ENCODE measurements at places on chromosomes 5 and 9.

GRCh38 chr9:109437286-109437685, 60.8 kb downstream of the PTPN3 start:
- no peak for DNase-seq

DNA sequence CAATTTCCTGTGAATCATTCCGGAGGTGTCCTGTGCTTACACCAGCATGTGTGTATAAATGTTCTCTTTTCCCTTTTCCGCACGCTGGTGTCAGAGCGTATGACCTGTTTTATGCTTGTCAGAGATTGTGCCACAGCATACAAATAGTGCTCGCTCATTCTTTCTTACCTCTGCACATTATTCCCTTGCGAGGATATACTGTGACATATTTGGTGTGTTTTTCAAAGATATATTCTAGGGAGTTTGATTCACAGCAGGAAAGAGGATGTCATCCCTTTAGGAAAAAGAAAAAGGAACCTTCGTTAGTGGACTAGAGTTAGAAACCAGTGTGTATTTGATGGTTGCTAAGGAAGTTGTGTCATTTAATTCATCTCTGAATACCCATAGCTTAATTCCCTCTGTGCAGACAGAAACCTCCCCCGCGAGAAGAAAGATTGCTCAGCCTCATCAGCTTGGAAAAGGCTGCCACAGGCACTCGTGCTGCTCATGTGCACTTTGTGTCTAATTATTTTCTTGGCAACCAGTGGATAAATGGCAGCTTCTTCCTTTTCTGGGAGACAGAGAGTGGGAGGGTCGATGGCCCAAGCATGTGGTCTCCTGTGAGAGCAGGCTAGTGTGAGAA, 14.7 kb upstream of the CCIN start:
- DNase-seq, result no peak

- no peak for DNase-seq
Measured at GRCh38 chr5:115453391-115454095, 91.0 kb downstream of the FEM1C start.

DNA sequence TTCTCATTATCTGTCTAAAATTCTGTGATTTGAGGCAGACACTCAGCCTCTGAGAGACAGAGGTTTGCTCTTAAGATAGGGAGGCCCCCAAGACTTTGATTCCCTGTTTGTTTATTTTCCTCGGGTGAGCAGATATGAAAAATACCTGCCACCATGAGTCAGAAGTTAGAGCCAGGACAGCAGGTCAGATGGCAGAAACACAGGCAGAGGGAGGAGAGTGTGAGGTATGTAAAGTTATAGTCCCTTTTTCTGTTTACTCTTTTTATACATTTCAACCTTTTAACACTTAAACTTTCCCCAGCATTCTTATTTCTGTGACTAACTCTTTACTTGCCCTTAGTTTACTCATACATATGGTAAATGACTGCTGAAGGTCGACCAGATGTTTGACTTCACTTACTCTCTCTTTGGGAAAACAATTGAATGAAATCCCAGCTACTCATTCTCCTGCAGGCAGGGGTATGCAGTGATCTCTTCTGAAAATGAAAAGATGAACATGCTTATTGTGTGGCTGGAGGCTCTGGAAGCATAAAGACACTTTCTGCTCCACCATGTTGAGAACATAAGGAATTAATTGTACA, 383.8 kb downstream of the NTRK2 start:
- no peak for DNase-seq

DNA sequence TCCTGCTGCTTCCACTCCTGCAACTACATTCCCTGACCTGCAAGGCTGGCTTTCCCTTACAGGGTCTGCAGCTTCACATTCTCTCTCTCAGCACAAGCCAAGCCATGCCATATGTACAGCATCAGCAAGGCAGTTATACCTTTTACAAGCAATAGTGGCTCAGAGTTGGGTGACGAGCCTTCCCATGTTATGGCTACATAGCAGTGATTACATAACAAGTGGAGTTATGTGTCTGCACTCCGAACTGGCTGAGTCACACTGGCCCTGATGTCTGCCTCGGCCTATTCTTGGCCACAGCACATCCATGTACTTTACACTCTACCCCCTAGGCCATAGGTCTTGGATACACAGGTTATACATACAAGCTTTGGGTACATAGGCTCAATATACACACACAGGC, 52.0 kb upstream of the SNCAIP start:
- no peak for DNase-seq

DNA sequence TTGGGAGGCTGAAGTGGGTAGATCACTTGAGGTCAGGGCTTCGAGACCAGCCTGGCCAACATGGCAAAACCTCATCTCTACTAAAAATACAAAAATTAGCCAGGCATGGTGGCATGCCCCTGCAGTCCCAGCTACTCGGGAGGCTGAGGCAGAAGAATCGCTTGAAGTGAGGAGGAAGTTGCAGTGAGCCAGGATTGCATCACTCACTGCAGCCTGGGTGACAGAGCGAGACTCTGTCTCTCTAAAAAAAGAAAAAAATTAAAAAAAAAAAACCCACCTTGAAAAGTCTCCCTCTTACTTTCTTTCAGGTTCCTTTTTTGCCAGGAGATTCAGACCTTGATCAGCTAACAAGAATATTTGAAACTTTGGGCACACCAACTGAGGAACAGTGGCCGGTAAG, 34.2 kb downstream of the CDK7 start:
- DNase-seq, result no peak

- DNase-seq, result no peak
Measured at GRCh38 chr5:92769978-92770377, 811.0 kb downstream of the NR2F1-AS1 start.

GRCh38 chr9:100083448-100084127, 15.2 kb downstream of the ERP44 start:
- no peak for DNase-seq

DNA sequence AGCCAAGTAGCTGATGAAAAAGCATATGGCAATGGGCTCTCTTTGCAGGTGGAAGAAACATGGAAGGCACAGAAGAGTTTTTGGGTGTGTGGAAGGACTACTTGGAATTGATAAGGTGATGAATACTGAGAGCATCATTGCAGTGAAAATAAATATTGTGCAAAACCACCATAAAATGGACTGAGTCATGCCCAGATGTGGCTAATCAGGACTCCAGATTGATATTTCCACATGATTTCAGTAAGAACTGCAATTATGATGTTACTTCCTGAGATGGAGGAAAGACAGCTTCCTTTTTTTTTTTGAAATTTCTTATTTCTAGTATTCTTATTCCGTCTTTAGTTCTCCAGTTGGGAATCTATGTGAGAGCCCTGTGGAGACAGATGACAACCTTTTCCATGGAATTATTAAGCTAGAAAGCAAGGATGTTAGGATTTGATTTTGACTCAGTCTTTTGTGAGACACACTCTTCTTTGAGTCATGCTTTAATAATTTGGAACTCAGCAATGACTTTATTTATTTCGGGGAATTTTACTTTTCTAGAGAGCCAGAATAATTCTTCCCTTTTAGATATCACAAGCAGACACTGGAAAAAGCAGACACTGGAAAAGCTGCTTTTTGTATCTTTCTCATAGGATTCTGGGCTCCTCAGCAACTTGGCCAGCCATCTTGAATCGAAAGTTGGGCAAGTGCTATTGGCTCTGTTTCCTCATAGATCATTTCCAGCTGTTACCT, 94.2 kb upstream of the VCAN start:
- DNase-seq, result no peak

GRCh38 chr5:174642816-174643405, 81.5 kb upstream of the MSX2 start:
- no peak for DNase-seq

DNA sequence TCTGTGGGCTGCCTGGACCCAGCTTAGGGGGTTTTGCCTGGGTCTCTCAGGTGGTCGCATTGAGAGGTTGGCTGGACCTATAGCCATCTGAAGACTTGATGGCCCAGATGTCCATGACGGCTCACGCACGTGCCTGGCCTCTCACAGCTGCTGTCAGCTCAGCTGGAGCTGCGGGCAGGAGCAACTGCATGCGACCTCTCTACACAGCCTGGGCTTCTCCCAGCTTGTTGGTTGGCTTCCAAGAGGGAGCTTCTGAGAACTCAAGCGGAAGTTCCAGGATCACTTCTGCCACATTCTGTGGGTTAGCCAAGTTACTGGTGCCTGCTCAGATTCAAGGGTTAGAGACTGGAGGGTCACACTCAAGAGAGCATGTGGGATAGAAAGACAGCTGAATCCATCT, 99.2 kb downstream of the DAPK1 start:
- DNase-seq, result no peak

- DNase-seq, result no peak
Measured at GRCh38 chr5:178240341-178240741, 7.7 kb upstream of the PHYKPL start.

DNA sequence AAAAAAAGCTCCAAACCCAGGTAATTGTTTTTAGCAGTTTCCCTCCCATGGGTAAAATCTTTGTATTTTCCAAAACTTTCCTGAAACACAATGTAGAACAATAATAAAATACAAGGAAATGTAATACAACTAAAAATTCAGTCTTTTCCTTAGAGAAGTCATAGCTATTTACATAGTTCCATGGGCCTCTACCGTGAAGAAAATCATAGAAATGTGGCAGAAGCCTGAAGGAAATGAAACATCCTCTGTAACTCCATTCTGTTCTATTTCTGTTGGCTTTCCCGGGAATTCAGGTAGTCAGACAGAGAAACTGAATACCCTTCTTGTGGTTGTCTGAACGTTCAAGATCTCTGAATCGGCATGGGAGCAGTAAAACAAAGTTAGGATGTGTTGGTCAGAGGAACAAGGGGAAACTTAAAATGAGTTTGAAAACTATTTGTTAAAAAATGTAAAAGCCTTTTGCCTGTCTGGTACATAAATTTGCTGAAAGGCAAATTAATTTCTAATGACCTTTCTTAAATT, 202.4 kb upstream of the ZNF608 start:
- DNase-seq, result no peak

DNA sequence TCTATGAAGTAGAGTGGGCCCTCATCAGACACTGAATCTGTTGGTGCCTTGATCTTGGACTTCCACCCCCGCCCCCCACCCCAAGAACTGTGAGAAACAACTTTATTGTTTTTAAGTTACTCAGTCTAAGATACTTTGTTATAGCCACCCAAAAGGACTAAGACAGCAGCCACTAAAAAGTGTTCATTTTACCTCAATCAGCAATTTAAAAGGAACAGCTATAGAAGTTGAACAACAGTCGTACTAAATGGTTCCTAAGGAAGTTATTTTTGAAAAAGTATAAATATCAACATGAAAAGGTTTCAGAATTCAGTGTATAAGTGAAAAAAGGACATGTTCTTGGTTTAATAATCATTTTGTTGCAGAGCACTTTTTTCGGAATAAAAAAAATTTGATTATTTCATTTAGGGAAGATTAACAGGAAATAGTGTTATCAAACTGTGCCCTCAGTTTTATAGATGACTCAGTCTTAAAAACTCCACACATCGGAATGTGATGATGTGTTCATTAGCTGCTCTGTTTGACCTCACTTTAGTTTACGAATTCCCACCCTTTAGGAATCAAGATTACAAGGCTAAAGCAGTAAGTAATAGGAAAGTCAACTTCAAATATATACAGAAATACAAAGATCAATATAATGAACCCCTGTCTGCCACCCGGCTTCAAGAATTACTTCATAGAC, 71.2 kb downstream of the MTAP start:
- DNase-seq, result no peak

DNA sequence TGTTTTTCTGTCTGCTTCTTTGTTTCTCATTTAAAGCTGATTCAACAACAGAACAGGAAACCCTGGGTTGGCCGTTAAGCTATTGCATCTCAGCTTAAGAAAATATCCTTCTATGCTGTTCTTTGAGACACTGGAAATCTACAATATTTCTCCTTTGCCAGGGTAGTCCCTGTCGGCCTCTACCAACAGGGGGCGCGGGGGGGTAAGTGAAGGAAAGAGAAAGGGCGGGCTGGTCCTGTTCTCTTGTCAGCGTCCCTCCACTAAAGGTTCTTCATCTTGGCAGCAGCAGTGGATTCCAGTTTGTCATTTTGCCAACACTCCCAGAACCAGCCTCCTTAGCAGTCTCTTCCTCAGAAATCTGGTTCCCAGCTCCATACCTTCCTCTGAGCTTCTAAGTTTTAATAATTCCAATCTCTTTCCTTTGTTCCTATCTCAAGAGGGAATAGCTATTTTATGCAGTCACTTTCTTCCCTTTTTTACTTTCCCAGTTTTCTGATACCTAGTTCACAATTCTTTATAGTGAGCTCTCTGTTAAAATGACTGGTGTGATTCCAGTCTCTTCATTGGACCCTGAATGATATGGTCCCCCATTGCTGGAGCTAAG, 222.3 kb downstream of the GLIS3 start:
- peak; percentile 37 for DNase-seq

- no peak for DNase-seq
Measured at GRCh38 chr9:4065054-4065453, 234.8 kb downstream of the GLIS3 start.

DNA sequence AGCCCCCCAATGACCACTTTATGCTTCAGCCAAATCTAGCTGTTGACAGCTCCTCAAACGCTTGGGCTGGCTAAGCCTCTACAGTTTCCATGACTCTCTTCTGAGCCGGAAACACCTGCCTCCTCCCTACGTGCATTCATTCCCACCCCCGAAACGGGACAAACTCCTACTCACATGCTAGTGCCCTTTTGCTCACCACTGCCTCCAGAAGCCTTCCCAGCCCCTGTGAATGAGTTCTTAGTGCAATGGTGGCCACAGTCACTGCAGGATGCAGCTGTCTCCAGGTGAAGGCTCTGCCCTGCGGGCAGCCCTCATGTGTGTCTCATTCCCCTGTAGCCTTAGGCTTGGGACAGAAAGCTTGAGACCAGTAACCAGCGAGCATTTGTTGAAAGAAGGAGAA, 68.8 kb upstream of the DAB2IP start:
- DNase-seq, result no peak

GRCh38 chr5:57450991-57451876, 31.4 kb downstream of the ACTBL2 start:
- DNase-seq, result no peak

GRCh38 chr5:122078116-122079110, at the start of gene LOX:
LOX (minus strand) TSS chr5:122078259; CDS start chr5:122077985, 274 bp downstream.
- DNase-seq, result no peak

- no peak for DNase-seq
Measured at GRCh38 chr9:133509179-133510083, 15.3 kb downstream of the MYMK start.

- DNase-seq, result no peak
Measured at GRCh38 chr5:178496642-178497041, 93.6 kb downstream of the COL23A1 start.

GRCh38 chr5:14190194-14191164, 47.3 kb downstream of the TRIO start:
- DNase-seq, result no peak

DNA sequence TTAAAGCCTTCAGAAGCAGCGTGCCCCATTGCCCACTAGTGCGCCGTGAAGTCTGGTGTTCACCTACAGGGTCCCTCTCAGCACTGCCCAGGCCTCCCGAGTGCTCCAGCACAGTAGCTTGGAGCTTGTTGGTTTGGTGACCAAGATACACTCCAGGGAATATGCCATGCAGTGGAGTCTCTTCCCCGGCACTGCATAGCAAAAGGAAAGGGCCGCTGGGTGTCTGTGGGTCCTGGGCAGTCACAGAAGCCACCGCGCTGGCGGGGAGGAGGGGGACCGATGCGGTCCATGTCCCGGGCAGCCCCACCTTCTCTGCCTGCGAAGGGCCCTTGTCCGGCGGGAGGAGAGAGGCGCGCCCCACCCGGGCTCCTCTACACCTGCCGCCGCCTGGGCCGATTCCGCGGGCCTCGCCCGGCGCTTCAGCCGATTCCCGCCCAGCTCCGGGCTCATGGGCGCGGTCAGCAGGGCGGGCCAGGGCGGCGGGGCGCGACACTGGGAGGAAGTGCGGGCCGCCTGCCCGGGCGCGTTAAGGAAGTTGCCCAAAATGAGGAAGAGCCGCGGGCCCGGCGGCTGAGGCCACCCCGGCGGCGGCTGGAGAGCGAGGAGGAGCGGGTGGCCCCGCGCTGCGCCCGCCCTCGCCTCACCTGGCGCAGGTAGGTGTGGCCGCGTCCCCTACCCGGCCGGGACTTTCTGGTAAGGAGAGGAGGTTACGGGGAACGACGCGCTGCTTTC, at the start of gene SYK:
TSS of gene SYK (plus strand) at position 579 of the 732 bp plus-strand sequence. CDS start 42,080 bp downstream, outside the sequence.
- no peak for DNase-seq

Data from activated CD4-positive, alpha-beta T cell treated with anti-CD3 and anti-CD28 coated beads for 24 hours (primary cell).